ENCODE measurements at places on chromosomes 4 and X. TPM values are rescaled to one million over a fixed set of nuclear protein-coding genes. Genes with fewer than 3 reads are reported as not detected.

The ZNF630 gene
- 3.1 TPM for total RNA-seq

The RADX gene
- total RNA-seq, result 9.1 TPM

The FHDC1 gene
- not detected for total RNA-seq

The GC gene
- total RNA-seq, result not detected

The ADH7 gene
- not detected for total RNA-seq

The LANCL3 gene
- 0.70 TPM for total RNA-seq

The PPP2R2C gene
- not detected for total RNA-seq

DNA sequence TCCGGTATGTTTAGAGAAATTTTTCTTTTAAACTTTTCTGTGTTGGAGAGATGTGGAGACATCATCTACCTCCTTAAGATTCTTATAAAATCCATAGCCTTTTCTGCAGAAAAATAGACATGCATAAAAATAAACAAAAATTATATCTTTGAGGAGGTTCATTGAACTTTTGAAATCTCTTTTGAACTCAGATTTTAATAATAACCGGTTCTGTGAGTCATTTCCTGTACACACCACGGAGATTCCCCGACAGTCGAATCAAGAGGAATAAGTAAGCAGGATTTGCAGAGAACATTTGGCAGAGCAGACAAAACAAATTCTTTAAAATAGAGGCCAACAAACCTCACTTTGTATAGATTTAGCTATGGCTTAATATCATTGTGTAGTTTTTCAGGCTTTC lies 918.7 kb upstream of the POU3F4 start:
- no peaks in the 10 kb centered on the region for H3K36me3 ChIP-seq
- no peaks in the 10 kb centered on the region for H3K27me3 ChIP-seq
- no peaks in the 10 kb centered on the region for H3K4me1 ChIP-seq
- no peak for DNase-seq
- H3K27ac ChIP-seq, result no peak overlapping the region
- H3K4me3 ChIP-seq, result no peak overlapping the region

GRCh38 chrX:149871940-149872339 lies 9.0 kb upstream of the MAGEA8 start:
- H3K27me3 ChIP-seq, result no peaks in the 10 kb centered on the region
- H3K4me1 ChIP-seq, result peaks cover 4% of the 10 kb centered on the region
- DNase-seq, result peak; percentile 54
- H3K27ac ChIP-seq, result no peak overlapping the region
- no peaks in the 10 kb centered on the region for H3K36me3 ChIP-seq
- no peak overlapping the region for H3K4me3 ChIP-seq

DNA sequence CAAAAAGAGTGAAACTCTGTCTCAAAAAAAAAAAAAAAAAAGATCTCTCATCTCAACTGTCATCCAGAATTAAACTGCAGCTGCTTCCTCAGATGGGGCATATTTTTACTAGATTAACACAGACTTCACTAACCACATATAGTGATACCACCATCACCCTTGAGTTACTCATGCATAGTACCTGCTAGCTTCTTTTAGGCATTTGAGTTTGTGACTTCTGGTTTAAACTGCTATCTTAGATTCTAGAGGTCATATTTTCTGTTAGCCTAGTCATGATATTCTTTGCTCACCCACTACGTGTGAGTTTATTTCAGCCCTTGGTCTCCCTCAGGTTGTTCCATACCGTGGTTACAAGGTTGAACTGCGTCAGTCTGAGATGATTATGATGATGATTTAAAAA lies 154.9 kb upstream of the BMP3 start:
- H3K4me1 ChIP-seq, result no peaks in the 10 kb centered on the region
- H3K27me3 ChIP-seq, result no peaks in the 10 kb centered on the region
- no peaks in the 10 kb centered on the region for H3K36me3 ChIP-seq
- no peak overlapping the region for H3K27ac ChIP-seq
- no peak for DNase-seq

DNA sequence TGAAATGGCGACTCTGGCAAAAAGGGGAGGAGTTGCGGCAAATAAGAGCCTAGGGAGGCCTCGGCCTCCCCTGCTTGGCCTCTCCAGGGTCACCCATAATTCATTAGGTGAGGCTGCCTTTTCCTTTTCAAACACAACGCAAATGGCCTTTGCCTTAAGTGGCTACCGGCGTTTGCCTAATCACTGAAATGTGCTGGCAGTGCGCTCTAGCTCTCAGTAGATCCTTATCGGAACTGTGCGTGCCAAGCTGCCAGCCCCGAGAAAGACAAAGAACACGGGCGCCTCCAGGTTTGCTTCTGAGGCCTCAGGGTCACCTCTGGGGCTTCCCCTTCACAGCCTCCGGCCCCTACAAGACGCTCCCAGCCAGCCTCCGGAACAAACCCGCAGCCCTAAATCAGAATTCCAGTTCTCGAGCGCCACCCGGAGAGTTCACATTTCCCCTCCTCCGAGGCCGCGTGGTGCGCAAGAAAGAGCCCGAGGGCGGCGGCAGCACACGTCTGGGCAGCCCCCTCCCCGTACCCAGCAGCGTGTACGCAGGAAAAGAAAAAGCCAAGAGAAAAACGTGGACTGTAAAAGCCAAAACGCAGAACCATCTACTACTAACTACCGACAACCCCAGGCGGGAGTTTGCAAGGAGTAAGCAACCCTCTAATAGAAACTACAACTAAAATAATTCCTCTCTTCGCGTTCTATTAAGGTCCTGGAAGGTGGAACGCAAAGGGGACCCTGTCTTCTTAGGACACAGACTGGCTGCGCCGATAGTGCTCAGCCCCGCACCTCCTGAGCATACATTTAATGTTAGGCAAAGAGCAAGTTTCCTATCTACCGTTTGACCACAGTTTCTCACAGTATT lies 76.5 kb upstream of the BCOR start:
- H3K27me3 ChIP-seq, result no peaks in the 10 kb centered on the region
- DNase-seq, result no peak
- H3K36me3 ChIP-seq, result no peaks in the 10 kb centered on the region

DNA sequence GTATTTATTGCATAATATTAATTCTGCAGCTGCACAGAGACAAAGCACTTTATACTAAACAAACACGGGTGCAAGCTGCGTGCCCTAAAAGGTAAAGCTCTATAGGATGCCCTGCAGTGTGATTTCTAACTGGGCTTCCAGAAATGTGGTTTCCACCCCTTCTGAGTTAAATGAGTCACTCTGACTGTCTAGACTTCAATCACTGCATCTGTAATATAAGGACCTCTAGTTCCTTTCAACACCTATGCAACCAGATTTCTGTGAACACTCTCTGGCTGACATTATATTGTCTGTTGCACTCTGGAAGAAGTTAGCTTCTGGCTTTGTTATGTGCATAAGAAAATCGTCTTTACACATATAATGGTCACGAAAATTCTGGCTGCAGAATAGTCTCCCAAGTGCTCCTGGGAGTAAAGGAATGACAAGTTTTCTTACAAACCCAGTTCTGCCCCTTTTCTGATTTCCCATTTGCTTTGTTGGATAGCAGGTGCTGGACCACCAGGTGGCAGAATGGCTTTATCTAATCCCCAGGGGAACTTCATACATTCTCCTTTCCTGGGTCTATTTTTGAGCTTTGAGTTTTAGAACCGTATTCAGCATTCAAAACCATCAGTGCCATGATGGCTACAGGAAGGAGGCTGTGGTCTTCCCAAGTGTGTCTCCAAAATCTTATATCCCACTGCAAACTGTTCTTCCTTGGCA lies 842.2 kb downstream of the STIM2 start:
- H3K4me3 ChIP-seq, result no peak overlapping the region
- H3K36me3 ChIP-seq, result no peaks in the 10 kb centered on the region
- DNase-seq, result no peak
- no peaks in the 10 kb centered on the region for H3K4me1 ChIP-seq
- no peaks in the 10 kb centered on the region for H3K27me3 ChIP-seq
- H3K27ac ChIP-seq, result no peak overlapping the region

DNA sequence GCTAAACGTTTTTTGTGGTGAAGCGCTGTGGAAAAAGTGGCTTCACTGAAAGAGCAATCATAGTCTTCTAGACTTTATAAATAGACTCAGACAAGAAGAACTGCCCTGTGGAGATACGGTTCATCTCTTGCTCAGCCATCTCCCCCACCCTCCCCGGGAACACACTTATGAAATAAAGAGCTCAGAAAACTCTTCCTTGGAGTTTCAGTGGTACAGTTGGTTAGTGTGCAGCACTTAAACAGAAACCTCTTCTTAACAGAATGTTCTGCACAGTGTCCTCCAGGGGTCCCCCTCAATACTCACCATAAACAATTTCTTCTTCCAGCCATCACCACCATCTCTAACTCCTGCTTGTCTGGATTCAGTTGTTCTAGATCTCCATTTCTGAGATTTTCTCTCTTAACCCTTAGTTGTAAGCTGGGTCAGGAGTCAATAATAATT lies 313.0 kb downstream of the ARHGAP10 start:
- no peak for DNase-seq
- no peaks in the 10 kb centered on the region for H3K36me3 ChIP-seq
- H3K4me3 ChIP-seq, result no peak overlapping the region
- no peaks in the 10 kb centered on the region for H3K27me3 ChIP-seq
- peaks cover 2% of the 10 kb centered on the region for H3K4me1 ChIP-seq

GRCh38 chr4:83830138-83830888 lies 294.4 kb downstream of the GPAT3 start:
- no peaks in the 10 kb centered on the region for H3K36me3 ChIP-seq
- no peak overlapping the region for H3K4me3 ChIP-seq
- no peak overlapping the region for H3K27ac ChIP-seq
- no peaks in the 10 kb centered on the region for H3K4me1 ChIP-seq
- no peak for DNase-seq
- H3K27me3 ChIP-seq, result no peaks in the 10 kb centered on the region

DNA sequence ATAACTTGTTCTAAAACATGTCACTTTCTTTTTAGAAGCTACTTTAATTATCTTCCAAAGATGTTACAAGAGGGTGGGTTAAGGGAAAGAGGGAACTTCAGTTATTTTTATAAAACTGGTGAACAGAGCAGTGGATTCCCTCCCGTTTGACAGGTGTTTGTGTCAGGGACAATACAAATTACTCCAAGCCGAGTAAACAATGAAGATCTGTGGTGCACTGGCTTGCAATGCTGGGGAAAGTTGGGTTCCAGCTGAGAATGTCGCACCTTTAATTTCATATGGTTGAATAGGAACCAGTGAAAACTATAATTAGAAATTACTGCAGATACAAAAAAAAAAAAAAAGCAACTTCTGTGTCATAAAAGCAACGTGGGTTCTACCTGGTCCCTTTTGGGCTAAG lies 98.6 kb upstream of the TTC29 start:
- no peak overlapping the region for H3K4me3 ChIP-seq
- no peaks in the 10 kb centered on the region for H3K4me1 ChIP-seq
- no peaks in the 10 kb centered on the region for H3K36me3 ChIP-seq
- no peaks in the 10 kb centered on the region for H3K27me3 ChIP-seq
- H3K27ac ChIP-seq, result no peak overlapping the region

- H3K4me3 ChIP-seq, result no peak overlapping the region
- H3K27ac ChIP-seq, result no peak overlapping the region
- H3K4me1 ChIP-seq, result no peaks in the 10 kb centered on the region
- no peaks in the 10 kb centered on the region for H3K27me3 ChIP-seq
- no peaks in the 10 kb centered on the region for H3K36me3 ChIP-seq
Measured at GRCh38 chrX:47148946-47149345, 3.9 kb downstream of the RBM10 start.

DNA sequence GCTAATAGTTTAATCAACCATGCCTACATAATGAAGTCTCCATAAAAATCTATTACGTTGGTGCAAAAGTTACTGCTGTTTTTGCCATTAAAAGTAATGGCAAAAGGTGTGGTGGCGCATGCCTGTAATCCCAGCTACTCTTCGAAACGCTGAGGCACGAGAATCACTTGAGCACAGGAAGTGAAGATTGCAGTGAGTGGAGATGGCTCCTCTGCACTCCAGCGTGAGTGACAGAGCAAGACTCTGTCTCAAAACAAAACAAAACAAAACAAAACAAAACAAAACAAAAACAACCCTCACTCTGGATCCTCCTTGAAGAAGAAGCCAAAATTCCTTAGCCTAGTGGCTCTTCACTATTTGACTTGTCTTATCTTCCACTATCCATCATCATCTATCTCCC lies 78.0 kb downstream of the MSN start:
- H3K27ac ChIP-seq, result peak overlapping the region; percentile 34
- no peaks in the 10 kb centered on the region for H3K4me1 ChIP-seq

GRCh38 chr4:1599026-1599481 lies 85.1 kb downstream of the FAM53A start:
- no peaks in the 10 kb centered on the region for H3K27me3 ChIP-seq
- no peak for DNase-seq
- H3K4me1 ChIP-seq, result peaks cover 5% of the 10 kb centered on the region
- H3K4me3 ChIP-seq, result no peak overlapping the region
- no peak overlapping the region for H3K27ac ChIP-seq
- H3K36me3 ChIP-seq, result no peaks in the 10 kb centered on the region

GRCh38 chr4:181822005-181822375 lies 421.2 kb upstream of the TENM3 start:
- no peaks in the 10 kb centered on the region for H3K4me1 ChIP-seq
- no peak for DNase-seq
- H3K27ac ChIP-seq, result no peak overlapping the region
- H3K4me3 ChIP-seq, result no peak overlapping the region

DNA sequence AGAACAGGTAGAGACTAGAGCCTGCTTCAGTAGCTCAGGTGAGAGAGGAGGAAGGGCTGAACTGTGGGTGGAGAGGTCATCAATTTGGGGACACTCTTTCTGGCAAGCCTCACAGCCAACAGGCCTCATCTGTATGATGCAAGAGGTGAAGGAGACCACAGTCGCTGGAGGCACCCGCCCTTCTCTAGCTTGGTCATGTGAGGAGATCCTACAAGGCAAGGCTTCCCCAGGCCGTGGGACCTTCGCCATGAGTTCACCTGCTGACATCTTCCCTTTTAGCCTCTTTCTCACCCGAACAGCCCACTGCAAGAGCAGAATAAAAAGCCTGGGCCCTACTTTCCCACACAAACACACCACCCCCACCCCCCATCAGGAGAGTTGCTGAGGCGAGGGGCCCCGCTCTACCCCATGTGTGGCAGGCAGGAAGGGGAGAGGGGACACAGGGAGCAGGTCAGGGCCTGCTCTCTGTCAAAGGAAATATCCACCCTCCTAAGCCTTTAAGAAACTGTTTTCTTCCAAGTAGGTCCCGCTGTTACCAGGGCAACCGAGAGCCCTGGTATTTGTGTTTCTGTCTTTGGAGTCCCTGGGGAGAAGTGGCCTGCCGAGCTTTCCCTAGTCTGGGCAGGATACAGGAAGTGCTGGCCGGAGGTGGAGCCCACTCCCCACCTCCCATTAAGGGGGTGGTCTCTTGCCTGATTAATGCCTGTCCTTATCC lies 8.1 kb downstream of the RTL5 start:
- no peaks in the 10 kb centered on the region for H3K36me3 ChIP-seq
- no peaks in the 10 kb centered on the region for H3K27me3 ChIP-seq
- H3K27ac ChIP-seq, result peak overlapping the region; percentile 73

DNA sequence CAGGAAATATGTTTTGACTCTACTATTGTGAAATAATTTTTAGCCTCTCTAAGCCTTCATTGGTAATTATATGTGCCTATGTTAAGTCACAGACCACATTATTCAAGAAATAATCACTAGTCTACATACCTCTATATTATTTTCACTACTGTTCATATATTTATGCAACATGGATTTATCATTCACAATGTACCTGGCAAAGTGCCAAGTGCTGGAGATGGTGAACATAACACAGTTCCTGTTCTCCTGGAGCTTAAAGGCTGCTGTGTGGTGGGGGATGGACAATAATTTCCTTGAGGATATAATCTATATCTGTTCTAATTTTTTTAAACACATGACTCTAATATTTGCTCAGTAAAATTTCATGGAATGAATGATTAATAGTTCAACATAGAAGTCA lies 527.7 kb upstream of the CXorf51A start:
- DNase-seq, result no peak
- no peaks in the 10 kb centered on the region for H3K4me1 ChIP-seq
- H3K36me3 ChIP-seq, result no peaks in the 10 kb centered on the region
- H3K27me3 ChIP-seq, result no peaks in the 10 kb centered on the region
- H3K27ac ChIP-seq, result no peak overlapping the region

- H3K4me1 ChIP-seq, result no peaks in the 10 kb centered on the region
- no peaks in the 10 kb centered on the region for H3K27me3 ChIP-seq
- no peak for DNase-seq
- H3K36me3 ChIP-seq, result no peaks in the 10 kb centered on the region
Measured at GRCh38 chr4:139828966-139829664, 163.5 kb downstream of the MGST2 start.

Measured in T-cell (primary cell).